Stimulated activated CD4-positive, alpha-beta T cell treated with anti-CD3 and anti-CD28 coated beads, Interleukin-1b, Interleukin-23, amount 100 ng/mL, for 1 hour (primary cell): ENCODE measurements at places on chromosomes 7 and 10.

DNA sequence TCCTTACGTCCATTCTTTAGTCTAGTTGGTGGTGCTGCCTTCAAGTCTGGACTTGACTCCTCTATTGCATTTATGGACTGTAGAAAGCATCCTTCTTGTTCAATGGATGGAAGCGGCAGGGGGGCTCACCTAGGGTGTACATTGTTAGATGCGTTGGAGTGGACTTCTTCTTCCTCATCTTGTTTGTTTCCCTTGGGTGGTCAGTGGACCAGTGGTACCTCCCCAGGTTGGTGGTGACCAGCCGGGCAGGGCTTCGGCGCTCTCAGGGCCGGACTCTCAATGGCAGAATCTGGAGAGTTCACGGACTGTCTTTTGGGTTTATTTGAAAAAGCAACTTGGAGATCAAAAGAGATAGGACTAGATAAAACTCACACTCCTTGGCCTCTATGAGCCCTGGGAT is 6.2 kb upstream of the BTBD16 start:
- DNase-seq: no peak

DNA sequence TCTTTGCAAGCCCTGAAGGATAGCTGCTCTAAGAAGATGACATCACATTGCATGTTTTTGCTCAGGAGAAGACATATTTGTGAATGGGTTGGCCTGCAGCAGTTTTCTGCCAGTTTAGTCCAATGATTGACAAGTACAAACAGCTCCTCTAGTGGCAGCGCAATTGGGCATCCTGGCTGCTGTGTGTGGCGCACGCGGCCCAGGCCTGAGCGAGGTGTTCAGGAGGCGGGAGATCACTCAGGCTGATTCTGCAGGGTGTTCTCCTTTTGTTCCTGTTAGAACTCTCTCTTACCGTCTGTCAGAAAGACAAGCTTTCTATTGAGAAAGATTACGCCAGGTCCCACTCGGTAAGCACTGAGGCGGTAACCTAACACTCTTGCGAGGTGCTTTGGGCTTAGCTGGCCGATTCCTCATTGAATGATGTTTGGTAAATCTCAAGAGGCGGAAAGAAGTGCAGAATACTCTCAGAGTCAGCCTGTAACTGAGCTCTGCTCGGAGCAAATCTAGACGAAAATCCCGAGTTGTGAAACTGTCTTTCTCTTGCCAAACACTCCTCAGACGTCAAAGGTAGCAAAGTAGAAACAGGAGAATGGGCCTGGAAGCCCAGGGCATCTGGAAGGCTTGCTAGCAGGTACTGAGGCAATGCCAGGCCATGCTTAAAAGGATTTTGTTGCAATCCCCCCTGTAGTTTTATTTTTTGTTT is 219.2 kb upstream of the BMPER start:
- no peak for DNase-seq

DNA sequence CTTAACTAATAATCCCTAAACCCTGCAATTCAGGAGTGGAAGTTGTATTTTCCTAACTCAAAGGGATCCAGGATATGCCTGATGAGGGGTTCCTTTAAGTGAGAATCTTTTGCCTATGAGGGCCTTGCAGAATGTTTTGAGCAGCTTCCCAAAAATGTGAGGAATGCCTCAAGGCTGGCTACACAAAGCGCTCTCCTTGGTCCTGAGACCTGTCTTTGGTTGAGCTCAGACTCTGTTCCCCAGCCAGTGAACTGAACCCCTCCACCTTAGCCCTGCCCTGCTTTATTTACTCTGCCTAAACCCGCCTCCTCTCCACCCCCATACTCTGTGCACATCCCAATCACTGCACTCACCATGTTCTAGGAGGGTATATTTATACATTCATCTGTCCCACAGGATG is 108.6 kb downstream of the NRCAM start:
- DNase-seq: no peak

DNA sequence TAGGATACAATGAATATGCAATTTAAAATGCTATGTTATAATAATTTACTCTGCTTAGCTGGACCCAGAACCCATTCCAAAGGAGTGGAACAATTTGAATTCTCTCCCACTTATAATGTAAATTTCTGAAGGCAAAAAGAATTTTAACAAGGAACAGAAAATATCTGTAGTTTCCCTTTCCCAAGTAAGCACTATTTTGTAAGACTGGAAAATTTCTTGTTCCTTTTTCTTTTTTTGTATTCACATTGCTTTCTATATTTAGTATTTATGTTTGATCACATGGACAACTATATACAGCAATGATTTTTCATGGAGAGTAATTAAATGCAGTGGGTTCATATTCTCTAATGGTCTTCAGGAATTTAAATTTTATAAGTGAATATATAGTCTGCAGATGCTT is 127.4 kb downstream of the GPR85 start:
- no peak for DNase-seq

DNA sequence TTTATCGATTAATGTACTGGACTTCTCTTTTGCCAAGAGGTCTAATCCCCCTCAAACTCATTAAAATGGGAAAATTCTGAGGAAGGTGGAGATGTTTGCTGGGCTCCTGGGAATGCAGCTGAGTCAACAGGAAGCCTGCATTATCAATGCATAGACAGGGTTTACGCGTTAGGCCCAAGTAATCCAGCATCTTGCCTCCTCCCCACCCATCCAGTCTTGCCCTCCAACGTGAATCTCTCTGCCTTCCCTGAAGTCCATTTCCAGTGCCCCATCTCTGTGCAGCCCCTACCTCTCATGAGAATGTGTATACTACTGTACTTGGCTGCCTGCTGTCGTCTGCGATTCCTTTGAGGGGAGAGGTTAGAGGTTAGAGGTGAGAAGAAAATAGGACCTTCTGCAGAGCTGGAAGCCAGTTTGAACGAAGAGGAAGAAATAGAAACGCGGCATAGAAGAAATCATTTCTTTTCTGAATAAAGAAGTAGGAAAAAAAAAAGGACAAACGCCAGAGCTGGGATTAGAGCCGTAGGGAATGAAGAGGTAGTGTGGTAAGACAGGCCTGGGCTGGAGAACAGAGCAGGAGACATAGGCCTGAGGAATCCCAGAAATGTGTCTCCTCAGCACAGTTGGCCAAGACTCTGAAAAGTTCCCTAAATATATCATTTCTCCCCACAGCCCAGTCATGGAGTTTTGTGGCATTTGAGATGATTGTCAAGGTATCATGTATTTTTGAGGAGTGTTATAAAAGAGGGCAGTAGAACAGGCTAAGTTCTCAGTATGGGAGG is 75.6 kb downstream of the MYOF start:
- DNase-seq: no peak
